Ovary (tissue), 10 donors: ENCODE measurements at places on chromosomes 3 and 15. TPM values are rescaled to one million over a fixed set of nuclear protein-coding genes. Genes with fewer than 3 reads are reported as not detected.

The GOLGA6L4 gene
- total RNA-seq = 8.0 TPM

- no peaks in the 10 kb centered on the region for H3K27me3 ChIP-seq
- no peak overlapping the region for H3K27ac ChIP-seq
- no peak overlapping the region for H3K4me3 ChIP-seq
- DNase-seq = no peak
- H3K4me1 ChIP-seq = no peaks in the 10 kb centered on the region
These were observed 11.6 kb downstream of the SEC61A1 start for GRCh38 chr3:128063865-128064264.

The THPO gene
- 0.97 TPM for total RNA-seq

DNA sequence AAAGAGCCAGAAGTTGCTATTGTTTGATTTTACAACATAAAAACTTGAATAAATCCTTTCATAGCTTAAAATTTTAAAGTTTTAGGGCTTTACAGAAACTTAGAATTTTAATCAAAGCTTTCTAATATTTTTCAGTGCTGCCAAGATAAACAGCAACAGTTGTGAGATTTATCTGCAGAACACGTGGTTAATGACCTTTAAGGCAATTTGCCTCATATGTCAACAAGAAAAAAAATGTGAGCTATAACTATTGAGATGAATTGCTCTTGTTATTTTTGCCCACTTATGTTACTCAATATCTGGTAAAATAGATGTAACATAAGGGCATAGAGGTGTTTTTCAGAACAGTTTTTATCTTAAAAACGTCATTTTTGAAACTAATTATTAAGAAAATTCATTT, 96.7 kb upstream of the NECTIN3 start:
- no peak overlapping the region for H3K4me3 ChIP-seq
- H3K36me3 ChIP-seq = no peaks in the 10 kb centered on the region
- DNase-seq = no peak
- no peaks in the 10 kb centered on the region for H3K4me1 ChIP-seq
- no peaks in the 10 kb centered on the region for H3K27me3 ChIP-seq

The EOGT gene
- 40.7 TPM for total RNA-seq

- no peaks in the 10 kb centered on the region for H3K27me3 ChIP-seq
- H3K36me3 ChIP-seq = no peaks in the 10 kb centered on the region
- no peak overlapping the region for H3K4me3 ChIP-seq
- no peak for DNase-seq
- H3K4me1 ChIP-seq = no peaks in the 10 kb centered on the region
These were observed 35.3 kb downstream of the FSIP1 start for GRCh38 chr15:39747326-39747725.

The SEC11A gene
- 187 TPM for total RNA-seq

GRCh38 chr3:38644016-38644661, 5.3 kb downstream of the SCN5A start:
- no peak for DNase-seq
- peaks cover under 1% of the 10 kb centered on the region for H3K4me1 ChIP-seq
- H3K4me3 ChIP-seq = no peak overlapping the region
- no peaks in the 10 kb centered on the region for H3K36me3 ChIP-seq
- no peaks in the 10 kb centered on the region for H3K27me3 ChIP-seq
- no peak overlapping the region for H3K27ac ChIP-seq

The SLCO3A1 gene
- total RNA-seq = 5.0 TPM

The DPPA2 gene
- not detected for total RNA-seq
